ENCODE measurements at places on chromosomes 7 and 10. TPM values are rescaled to one million over a fixed set of nuclear protein-coding genes. Genes with fewer than 3 reads are reported as not detected.

DNA sequence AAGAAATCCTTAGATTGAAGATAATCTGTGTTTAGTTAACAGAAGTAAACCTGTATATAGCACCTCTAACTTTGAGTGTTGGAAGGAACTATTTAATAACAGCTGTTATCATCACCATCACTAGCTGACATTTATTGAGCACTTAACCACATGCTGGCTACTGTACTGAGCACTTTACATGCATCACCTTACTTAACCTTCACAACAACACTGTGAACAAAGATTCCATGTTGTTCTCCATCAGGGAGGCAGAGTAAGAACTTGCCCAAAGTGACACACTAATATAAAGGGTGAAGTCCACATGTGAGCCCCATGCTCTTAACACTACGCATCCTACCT, 182.2 kb downstream of the ST7 start:
- no peak for DNase-seq

DNA sequence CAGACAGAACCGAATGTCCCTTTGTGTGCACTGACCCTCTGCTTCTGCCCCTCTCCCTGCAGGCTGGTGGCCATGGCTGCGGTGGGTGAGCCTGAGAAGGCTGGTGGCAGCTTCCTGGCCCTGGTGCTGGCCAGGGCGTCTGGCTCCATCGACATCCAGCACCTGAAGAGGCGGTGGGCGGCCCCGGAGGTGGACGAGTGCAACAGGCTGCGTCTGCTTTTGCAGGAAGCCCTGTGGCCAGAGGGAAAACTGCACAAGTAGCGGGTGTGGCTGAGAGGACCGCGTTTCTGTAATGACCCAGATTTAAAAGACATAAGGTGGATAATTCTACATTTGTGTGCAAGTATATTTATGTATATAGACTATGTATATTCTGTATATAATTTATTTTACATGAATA, 89.2 kb downstream of the DYNC2I1 start:
- DNase-seq = no peak

DNA sequence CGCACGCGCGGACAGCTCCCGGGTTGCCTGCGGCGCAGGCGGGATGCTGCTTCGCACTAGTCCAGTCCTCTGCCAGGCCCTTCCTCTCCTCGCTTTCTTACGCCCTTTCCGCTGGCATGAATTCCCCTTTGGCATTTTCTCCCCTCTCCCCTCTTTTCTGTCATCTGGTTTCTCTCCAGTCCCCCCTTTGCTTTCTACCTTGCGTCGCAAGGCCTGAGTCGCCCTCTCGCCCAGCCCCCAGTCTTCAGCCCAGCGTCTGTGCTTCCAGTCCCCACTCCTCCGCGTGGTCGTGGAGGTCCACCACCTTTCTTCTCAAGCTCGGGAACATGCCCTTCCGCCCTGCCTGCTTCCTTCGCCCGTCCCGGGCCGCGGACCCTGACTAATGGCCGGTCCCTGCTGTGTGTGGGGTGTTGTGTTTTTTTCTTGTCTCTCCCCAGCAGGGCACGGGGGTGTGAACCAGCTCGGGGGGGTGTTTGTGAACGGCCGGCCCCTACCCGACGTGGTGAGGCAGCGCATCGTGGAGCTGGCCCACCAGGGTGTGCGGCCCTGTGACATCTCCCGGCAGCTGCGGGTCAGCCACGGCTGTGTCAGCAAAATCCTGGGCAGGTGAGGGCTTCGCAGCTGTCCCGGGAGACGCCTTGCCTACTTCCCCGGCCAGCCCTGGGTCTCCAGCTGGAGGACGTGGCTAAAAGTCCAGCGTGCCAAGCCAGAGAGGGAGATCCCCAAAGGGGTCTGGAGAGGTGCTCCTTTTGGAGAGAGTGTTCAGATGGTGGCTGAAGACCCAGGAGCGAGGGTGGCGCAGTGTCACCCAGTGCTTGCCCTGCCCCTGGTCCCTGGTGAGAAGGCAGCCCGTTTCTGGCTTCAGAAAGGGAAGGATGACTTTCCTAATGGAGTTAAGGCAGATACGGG, 4.2 kb downstream of the PAX2 start:
- peak; percentile 11 for DNase-seq

- no peak for DNase-seq
These were observed 658.2 kb downstream of the LRMDA start for GRCh38 chr10:76089556-76090180.

DNA sequence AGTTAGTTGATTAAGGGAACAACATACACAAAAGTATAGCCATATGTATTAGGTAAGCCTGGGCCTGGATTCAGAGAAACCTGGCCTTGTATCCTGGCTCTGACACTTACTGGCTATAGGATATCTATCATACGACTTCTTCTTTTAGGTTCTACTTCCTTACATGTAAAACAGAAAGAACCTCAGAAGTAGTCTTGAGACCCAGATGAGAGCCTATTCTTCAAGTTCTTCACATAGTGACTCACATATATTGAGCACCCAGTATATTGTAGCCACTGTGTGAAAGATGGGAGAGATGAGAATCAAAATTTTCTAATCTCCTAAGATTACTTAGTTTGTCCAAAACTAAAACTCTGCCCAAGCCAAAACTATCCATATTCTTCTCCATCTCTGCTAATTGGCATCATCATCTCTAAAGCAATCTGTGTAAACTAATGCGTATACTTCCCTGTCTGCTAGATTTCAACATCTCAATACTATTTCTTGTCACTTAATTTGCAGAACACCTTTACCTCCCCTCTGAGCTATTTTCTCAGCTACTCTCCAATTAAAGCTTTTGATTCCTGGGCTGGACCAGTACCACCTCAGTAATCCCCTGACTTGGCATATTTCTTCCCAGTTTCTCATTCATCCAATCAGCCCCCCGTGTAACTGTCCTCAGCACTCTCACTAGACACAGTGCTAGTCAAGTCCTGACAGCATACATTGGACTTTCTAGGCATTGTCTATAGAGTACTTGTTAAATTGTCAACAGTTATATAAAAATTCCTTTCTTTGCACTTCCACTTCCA, 53.5 kb upstream of the MET start:
- DNase-seq = no peak

GRCh38 chr7:128122576-128123290, 91.5 kb upstream of the LRRC4 start:
- DNase-seq = no peak

- DNase-seq = no peak
These were observed 69.3 kb downstream of the EGFR start for GRCh38 chr7:55088107-55088506.

DNA sequence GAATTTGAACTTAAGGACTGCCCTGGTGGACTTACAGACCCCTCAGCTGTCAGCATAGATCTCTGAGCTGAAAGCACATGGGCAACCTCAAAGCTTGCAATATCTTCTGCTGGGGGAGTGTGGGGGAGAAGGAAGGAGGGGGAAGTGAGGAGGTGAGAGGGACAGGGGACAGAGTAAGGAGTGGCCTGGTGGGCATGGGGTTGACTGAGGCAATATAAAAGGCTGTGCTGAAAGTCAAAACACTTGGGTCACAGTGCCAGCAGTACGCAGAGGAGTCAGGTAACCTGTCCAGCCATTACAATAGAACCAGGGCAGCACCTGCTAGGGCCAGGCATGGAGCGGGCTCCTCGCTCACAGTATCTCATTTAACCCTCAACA, 43.2 kb downstream of the PPP1R3C start:
- DNase-seq = no peak

DNA sequence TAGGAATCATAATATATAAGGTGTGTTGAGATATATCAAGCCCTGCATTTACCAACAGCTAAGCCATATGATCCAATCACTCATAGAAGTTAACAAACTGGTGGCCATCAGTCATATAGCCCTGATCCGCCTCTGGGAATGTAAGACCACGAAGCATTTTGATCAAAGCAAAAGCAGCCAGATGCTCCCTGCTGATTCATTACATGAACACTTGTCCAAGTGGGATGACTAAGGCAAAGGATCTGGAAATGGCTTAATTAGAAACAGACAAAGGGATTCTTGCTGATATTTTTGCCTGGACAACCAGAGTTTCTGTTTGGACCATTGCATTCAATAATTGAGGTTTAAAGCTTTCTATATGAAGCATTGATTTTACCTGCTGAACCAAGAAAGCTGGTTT, 535.5 kb downstream of the GPAM start:
- DNase-seq = peak; percentile 15

NEURL1 gene
- 7.3 TPM for total RNA-seq

DNA sequence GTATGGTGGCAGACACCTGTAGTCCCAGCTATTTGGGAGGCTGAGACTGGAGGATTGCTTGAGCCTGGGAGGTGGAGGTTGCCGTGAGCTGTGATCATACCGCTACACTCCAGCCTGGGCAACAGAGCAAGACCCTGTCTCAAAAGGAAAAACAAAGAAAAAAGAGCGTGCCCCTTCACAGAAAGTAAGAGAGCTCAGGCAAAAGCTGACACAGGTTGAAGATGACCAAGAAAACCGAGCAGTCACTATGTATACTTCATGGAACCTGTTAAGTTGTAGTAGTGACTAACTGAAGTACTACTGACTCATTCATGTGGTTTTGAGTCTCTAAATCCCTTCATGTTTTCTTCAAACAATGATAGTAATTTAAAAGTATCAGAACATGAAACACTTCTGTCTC, 1.2 kb upstream of the PRRT4 start:
- no peak for DNase-seq

CFAP43 gene
- total RNA-seq = 15.0 TPM

DNA sequence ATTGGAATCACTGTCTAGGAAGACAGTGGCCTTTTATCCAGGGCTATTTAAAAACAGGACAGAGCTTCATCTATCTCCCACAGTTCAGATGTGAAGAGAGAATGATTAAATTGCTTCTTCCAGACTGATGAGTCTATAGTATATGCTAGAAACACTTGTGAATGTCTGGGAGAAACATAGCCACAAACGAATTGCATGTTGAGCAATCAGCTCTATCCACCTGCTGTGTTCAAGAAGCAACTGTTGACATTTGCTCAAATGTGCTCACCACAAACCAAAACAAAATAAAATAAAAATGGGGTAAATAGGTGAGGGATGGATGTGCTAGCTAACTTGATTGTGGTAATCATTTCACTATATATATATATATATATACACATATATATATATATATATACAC, 195.1 kb downstream of the HECW1 start:
- DNase-seq = no peak

TEX36 gene
- total RNA-seq = 0.77 TPM

DNA sequence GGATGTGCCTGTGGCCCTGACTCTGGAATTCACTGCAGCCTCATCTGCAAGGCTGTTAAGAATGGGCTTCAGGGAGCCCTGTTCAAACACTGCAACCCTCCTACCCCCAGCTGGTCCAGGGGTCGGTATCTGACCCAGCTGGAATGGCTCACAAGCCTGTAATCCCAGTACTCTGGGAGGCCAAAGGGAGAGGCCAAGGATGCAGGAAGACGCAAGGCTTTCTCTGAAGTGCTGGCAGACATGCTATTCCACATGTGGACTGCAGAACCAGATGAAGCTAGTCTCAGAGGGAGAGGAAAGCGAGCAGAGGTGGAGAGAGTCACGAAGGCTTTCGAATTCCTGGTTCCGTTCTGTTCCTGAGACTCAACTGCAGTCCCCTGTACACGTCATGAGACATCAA, 45.0 kb downstream of the ESYT2 start:
- DNase-seq = no peak

DNA sequence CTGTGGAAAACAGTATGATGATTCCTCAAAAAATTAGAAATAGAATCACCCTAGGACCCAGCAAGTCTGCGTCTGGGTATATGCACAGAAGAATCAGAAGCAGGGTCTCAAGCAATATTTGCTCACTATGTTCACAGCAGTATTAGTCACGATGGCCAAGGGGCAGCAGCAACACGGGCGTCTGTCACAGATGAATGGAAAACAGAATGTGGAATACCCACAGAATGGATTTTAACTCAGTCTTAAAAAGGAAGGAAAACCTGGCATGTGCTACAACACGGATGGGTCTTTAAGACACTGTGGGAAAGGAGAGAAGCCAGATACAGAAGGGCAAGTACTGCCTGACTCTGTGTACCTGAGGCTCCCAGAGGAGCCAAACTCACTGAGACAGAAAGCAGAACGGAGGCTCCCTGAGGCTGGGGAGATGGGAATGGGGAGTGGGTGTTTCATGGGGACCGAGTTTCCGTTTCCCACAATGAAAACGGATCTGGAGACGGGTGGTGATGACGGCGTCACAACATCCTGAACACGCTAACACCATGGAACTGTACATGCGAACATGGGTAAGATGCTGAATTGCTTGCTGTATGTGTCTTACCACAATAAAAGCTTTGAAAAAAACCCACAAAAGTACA, 36.7 kb upstream of the INPP5A start:
- DNase-seq = no peak

- no peak for DNase-seq
These were observed 280.8 kb downstream of the ZEB1 start for GRCh38 chr10:31599626-31600504.

DNA sequence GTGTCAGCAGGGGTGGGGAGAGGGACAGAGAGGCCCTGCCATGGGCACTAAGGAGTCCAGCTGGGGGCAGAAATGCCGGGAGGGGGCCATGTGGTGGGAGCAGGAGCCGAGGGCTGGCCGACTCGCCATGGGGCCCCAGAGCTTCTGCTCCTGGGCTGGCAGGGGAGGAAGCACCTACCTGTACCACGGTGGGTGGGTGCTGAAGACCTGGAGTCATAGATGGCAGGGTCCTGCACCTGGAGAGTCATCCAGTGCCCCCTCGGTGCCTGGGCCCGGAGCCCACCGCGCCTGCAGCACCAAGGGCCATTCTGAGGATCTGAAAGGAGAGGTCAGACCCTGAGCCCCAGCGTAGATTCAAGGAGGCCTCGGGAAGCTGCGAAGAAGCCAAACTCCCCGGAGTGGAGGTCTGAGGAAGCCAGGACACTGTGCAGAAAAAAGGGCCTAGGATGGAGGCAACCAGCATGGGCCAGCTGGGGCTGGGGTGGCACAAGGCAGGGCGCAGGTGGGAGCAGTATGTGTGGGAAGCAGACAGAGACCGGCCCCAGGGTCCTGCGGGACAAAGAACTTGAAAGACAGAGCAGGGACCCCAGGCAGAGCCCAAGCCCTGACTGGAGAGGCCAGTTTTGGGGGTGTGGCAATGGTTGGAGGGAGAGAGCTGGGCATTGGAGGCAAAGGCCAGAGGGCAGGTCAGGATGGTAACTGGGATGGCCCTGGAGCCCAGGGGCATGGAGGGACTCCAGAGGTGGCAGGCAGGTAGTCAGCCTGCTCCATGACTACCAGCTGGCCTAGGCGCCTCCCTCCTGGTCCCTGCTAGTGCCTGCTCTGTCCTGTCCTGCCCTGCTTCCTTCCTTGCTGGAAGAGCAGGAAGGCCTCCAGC, 26.7 kb upstream of the SMARCD3 start:
- DNase-seq = no peak

GRCh38 chr10:30045961-30046360, 13.4 kb downstream of the JCAD start:
- DNase-seq = no peak

MUC3A gene
- total RNA-seq = 0.17 TPM
